ENCODE measurements at places on chromosomes 13 and 19.

DNA sequence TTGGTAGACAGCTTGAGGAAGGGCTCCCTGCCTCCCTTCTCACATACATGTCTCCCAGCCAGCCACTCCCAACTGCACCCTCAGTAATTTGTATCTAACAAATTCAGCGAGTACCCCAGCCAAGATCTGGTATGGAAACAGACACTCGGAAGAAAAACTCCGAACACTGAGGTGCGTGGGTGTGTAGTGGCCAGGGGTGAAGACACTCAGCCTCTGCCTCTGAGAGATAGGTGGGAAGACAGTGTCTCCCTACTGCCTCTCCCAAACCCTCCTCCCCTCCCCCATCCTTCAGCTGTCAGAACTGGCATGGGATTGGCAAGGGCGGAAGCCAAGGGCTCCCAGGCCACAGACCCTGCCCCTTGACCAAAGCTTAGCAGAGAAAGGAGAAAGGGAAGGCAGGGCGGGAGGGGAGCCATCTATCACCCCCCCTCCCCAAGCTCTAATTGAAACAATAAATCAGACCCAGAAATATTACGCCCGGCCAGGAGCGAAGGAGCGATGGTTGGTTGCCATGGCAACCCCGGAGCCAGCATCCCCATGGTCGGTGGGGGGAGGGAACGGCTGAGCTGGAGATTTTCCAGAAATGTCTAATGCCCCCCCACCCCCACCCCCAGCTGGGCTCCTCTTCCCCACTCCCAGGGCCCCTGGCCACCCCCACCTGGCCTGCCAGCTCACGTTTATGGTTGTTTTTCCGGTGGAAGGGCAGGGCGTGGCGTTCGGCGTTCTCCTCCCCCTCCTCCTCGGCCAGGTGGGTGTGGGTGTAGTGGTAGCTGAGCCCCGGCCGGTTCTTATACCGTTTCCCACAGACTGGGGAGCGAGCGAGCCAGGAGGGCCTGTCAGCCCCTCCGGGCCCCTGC lies 7.0 kb downstream of the DPF1 start:
- DNase-seq, result no peak

- DNase-seq, result no peak
Measured at GRCh38 chr13:32298695-32299094, 16.5 kb downstream of the ZAR1L start.

GRCh38 chr13:77381059-77381458 lies 54.2 kb upstream of the MYCBP2 start:
- no peak for DNase-seq

DNA sequence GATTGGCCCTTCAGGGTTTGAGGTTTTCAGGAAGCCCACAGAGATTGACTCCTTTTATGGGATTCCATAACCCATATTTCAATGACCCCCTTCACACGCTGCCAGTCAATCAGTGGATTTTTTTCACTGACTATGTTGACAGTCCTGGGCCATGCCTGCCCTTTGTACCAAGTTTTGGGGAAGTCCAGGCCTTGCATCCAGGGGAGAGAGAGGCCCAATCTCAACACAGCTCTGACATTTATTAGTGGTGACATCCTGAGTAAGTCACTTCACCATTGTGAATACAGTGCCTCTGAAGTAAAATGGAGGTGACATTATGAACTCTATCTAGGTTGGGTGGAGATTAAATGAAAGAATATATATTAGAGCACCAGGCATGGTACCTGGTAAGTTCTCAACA lies 181.1 kb downstream of the NUFIP1 start:
- DNase-seq, result no peak

GRCh38 chr19:1355568-1356507 lies 27.9 kb upstream of the NDUFS7 start:
- no peak for DNase-seq

- no peak for DNase-seq
Measured at GRCh38 chr13:54953786-54954185, 1925.2 kb downstream of the OLFM4 start.

DNA sequence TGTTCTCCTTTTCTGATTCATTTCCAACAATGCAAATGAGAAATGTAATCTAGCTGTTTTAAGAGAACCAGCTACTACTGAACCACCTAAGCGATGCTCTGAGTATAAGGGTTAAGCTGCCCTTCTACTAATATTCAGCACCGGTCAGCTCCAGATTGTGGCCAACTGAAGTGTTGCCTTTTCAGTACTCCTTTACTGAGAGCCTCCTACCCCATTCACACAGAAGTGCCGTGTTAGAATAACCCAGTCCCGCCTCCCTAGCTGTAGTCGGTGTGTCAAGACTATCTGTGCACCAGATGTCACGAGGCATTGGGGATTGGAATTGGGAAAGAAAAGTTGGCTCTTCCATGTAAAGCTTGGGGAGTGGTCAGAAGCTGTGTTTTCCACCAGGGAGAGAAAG lies 45.4 kb downstream of the FAM124A start:
- no peak for DNase-seq

GRCh38 chr13:112000888-112001287 lies 66.1 kb upstream of the SOX1 start:
- no peak for DNase-seq

- no peak for DNase-seq
Measured at GRCh38 chr13:112697756-112698655, 8.2 kb downstream of the ATP11A start.

GRCh38 chr19:45171211-45171623 lies 6.8 kb downstream of the TRAPPC6A start:
- DNase-seq, result peak; percentile 17

DNA sequence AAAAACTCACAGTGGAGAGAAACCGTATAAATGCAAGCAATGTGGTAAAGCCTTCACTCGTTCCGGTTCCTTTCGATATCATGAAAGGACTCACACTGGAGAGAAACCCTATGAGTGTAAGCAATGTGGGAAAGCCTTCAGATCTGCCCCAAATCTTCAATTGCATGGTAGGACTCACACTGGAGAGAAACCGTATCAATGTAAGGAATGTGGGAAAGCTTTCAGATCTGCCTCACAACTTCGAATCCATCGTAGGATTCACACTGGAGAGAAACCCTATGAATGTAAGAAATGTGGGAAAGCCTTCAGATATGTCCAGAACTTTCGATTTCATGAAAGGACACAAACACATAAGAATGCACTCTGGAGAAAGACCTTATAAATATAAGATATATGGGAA lies 19.4 kb upstream of the ZNF69 start:
- DNase-seq, result no peak

DNA sequence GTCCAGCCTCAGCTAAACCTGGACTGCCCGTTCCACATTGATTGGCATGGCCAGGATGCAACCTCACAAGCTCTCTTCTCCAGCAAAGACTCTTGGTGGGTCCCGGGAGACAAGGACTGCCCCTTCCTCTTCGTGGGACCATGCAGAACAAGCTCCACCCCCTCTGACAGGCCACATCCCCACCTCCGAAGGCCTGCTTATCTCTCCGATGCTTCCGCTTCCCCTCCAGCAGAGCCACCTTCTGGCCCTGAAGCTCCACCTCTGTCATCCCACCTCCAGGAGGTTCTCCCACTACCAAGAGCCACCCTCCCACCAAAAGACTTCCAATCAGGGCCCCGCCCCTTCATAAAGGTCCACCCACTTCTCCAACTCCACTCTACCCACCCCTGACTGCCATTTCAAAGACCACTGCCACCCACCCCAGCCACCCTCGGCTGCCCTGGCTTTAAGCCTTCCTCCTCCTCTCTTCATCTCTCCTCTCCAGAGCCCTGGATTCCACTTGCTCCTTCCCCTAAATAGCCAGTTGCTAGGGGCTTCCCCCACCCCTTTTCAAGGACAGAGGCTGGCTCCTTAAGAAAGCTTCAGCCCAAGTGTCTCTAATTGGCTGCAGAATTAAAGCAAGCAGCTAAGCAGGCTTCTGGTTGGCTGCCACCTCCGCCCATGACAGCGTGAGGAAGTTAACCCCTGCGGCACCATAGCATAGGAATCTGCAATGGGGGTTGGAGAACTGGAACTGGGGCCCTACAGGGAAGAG lies 9.9 kb downstream of the LRFN1 start:
- DNase-seq, result no peak

DNA sequence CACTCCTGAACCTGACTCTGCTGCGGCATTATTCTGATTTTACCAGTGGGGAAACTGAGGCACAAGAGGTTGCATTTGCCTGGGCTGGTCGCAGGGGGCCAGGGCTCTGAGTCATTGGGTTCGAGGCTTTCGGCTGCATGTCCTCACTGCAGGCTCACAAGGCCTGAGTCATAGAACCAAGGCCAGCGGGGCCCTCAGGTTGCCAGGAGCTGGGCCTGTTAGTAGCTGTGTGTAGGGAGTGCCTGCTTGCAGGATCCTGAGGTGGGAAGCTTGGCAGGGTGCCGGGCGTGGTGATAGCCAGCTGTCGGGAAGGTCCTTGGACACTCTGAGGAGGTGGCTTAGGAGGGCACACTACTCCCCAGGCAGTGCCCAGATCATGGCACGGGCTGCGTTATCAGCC lies 21.6 kb upstream of the F2RL3 start:
- DNase-seq, result no peak

DNA sequence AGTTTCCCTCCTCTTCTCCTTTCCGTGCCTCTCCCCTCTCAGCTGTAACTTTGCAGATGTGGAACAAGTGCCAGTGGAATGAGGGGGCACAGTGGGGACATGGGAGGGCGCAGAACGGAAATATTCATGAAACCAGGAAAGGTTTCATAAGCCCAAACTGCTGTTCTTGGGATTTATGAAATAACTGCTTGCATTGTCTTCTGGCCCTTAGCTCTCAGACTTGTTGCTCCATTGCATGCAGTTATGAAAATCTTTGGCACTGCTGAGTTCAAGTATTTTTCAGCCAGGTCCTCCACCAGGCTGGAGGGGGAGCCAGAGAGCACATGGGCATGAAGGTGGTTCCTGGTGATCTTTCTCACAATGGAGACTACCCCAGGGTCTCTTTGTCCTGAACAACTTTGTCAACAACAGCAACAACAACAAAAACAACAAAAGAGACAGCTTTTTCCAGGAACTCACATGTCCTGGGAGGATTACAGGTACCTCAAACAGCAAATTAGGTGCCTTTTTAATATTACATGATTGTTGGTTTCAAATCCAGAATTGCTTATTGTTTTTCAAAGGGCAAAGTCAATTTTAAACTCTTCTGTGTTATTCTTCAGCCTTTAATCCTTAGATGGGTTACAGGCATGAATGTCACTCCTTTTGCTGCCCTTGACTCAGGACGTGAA lies 1.5 kb downstream of the RGCC start:
- peak; percentile 53 for DNase-seq

- no peak for DNase-seq
Measured at GRCh38 chr13:23965346-23965745, 68.0 kb upstream of the C1QTNF9B start.

DNA sequence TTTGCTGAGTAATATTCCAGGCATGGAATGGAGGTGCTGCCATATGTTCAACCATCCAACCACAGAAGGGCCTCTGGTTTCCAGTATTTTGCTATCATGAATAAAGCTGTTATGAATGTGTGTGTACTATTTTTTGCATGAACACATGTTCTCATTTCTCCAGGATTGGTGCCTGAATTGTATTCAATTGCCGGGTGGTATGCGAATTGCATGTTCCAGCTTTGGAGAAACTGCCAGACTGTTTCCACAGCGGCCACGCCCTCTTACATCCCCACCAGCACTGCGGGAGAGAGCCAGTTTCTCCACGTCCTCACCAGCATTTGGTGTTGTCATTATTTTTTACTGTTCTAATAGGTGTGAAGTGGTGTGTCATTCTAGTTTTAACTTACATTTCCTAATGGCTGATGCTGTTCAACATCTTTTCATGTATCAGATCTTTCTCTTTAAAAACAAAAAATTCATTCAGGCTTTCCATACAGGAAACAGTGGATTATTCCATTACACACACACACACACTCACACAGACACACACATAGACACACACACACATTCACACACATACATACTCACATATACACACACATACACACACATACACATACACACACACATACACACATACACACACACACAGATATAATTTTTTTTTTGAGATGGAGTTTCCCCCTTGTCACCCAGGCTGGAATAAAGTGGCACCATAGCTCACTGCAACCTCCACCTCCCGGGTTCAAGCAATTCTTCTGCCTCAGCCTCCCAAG lies 154.1 kb downstream of the PTPRS start:
- no peak for DNase-seq

GRCh38 chr13:79847882-79848592 lies 367.1 kb downstream of the NDFIP2 start:
- DNase-seq, result no peak

DNA sequence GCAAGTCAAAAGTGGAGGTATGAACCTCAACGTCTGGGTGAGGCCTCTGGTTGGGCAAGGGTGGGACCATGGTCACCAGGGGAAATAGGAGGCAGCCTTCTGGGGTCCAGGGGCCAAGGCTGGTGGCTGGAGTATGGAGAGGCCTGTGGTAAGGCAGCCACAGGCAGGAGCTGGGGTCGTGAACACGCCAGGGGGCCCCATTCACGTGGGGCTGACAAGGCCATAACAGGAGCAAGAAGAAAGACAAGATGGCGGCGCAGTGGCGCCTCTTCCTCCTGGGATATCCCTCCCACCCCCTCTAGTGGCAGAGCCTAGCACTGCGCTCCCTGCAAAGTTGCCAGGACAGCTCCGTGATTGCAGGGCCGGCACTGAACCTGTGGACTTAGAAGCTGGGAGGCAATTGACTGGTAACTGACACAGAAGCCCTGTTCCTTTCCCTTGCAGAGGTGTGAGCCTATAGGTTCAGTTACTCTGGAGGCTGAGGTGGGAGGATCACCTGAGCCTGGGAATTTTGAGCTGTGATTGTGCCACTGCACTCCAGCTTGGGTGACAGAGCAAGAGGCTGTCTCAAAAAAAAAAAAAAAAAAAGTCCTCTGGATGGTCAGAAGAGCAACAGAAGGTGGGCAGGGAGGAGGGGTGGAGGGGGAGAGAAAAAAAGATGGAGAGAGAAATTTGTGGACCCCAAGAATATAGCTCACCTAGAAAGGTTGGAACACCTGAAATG lies 19.7 kb upstream of the EDDM13 start:
- peak; percentile 69 for DNase-seq

GRCh38 chr13:109362616-109363015 lies 423.8 kb downstream of the IRS2 start:
- no peak for DNase-seq

DNA sequence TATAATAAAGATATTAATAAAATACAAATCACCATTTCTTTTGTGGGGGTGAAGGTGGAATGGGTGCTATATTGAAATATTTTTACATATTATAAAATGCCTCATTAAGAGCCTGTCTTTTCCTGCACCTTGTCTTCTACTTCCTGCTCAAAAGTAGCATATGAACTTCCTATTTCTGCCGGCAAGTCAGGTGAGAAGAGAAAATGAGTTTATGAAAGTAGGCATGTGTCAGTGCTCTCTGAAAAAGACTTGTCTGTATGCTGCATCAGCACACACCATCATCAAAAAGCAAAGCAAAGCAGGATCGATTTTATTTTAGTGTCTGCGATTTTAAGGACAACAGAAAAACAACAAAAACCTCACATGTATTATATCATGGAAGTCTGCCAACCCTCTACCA lies 114.2 kb downstream of the RAP2A start:
- no peak for DNase-seq

- no peak for DNase-seq
Measured at GRCh38 chr13:25738342-25739196, 313.2 kb downstream of the SHISA2 start.

- DNase-seq, result no peak
Measured at GRCh38 chr19:13089139-13089856, 13.4 kb downstream of the LYL1 start.

All from stimulated activated CD4-positive, alpha-beta T cell treated with anti-CD3 and anti-CD28 coated beads, Interleukin-12 subunit alpha, Interleukin-12 subunit beta, amount 100 ng/mL, for 4 hours (primary cell).